ENCODE measurements at places on chromosomes 12 and 14. TPM values are rescaled to one million over a fixed set of nuclear protein-coding genes. Genes with fewer than 3 reads are reported as not detected.

Gene TMEM30B
- total RNA-seq = 0.56 TPM

Gene GPX2
- not detected for total RNA-seq

Gene SIRT4
- total RNA-seq = 0.96 TPM

Gene KRT74
- not detected for total RNA-seq

Gene CCDC198
- under 0.01 TPM for total RNA-seq

Gene PDE3A
- 23.1 TPM for total RNA-seq

Gene MYL2
- not detected for total RNA-seq

Gene GSKIP
- 44.7 TPM for total RNA-seq

Gene SUSD6
- total RNA-seq = 7.5 TPM

Gene FBLN5
- 3.8 TPM for total RNA-seq

Gene PARP11
- 3.3 TPM for total RNA-seq

Gene SMCO3
- 0.38 TPM for total RNA-seq

Gene ITGA7
- 47.5 TPM for total RNA-seq

Gene MIP
- 0.19 TPM for total RNA-seq

Gene HNF1A
- total RNA-seq = not detected

Gene TNFRSF1A
- total RNA-seq = 116 TPM

Gene RNASE1
- 0.96 TPM for total RNA-seq

Gene PLXNC1
- 1.5 TPM for total RNA-seq
